ENCODE measurements at places on chromosomes 1 and 21. TPM values are rescaled to one million over a fixed set of nuclear protein-coding genes. Genes with fewer than 3 reads are reported as not detected.

SLC9C2 gene
- not detected for total RNA-seq

PIGK gene
- total RNA-seq, result 84.0 TPM

PLPPR4 gene
- 5.2 TPM for total RNA-seq

LDLRAD1 gene
- total RNA-seq, result not detected

DIRAS3 gene
- total RNA-seq, result 8.2 TPM

WNT4 gene
- total RNA-seq, result not detected

PROK1 gene
- total RNA-seq, result not detected

MROH7 gene
- 0.28 TPM for total RNA-seq

KMO gene
- 0.56 TPM for total RNA-seq

S100A16 gene
- total RNA-seq, result 126 TPM

ZYG11A gene
- total RNA-seq, result 0.28 TPM

KRTAP10-1 gene
- total RNA-seq, result not detected

PTPN14 gene
- total RNA-seq, result 45.2 TPM

RPTN gene
- under 0.01 TPM for total RNA-seq

CASZ1 gene
- total RNA-seq, result 0.56 TPM

KRTAP13-2 gene
- total RNA-seq, result not detected

ITGB3BP gene
- 28.9 TPM for total RNA-seq

MAP3K7CL gene
- 41.8 TPM for total RNA-seq

PADI4 gene
- total RNA-seq, result not detected

PDPN gene
- total RNA-seq, result 0.77 TPM

TGFB2 gene
- 20.9 TPM for total RNA-seq

WDR64 gene
- total RNA-seq, result not detected

RNF223 gene
- total RNA-seq, result not detected

TBX19 gene
- 1.1 TPM for total RNA-seq

UBXN10 gene
- total RNA-seq, result under 0.01 TPM

PRKAB2 gene
- total RNA-seq, result 25.7 TPM

AMY1A gene
- total RNA-seq, result not detected

VCAM1 gene
- total RNA-seq, result 5.4 TPM

ADORA1 gene
- 0.38 TPM for total RNA-seq

SHE gene
- total RNA-seq, result 0.19 TPM

AJAP1 gene
- total RNA-seq, result under 0.01 TPM
